Activated naive CD4-positive, alpha-beta T cell treated with anti-CD3 and anti-CD28 coated beads for 36 hours (primary cell): ENCODE measurements at places on chromosomes 12 and 14. TPM values are rescaled to one million over a fixed set of nuclear protein-coding genes. Genes with fewer than 3 reads are reported as not detected.

- DNase-seq = no peak
Observed at GRCh38 chr12:121898287-121898686, 9.7 kb downstream of the PSMD9 start.

The RASAL1 gene
- 3.2 TPM for total RNA-seq

DNA sequence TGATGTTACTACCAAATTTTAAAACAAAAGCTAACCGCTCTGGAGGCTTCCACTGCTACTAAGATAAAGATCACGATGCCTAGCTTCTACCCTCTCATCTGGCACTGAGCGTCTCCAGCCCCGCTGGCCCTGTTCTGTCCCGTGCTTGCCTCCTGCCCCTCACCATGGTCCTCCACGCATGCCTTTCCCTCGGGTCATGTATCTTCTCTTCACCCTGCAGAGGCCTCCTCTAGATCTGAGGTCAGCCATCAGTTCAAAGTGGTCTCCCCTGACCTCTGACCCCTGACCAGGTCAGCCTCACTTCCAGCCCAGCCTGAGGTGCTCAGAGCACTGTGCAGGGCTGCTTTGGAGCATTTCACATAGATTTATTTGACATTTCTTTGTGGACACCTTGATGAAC is 28.3 kb downstream of the ZNF664 start:
- no peak for DNase-seq

The SLC10A1 gene
- total RNA-seq = not detected

The GARIN6 gene
- total RNA-seq = not detected

DNA sequence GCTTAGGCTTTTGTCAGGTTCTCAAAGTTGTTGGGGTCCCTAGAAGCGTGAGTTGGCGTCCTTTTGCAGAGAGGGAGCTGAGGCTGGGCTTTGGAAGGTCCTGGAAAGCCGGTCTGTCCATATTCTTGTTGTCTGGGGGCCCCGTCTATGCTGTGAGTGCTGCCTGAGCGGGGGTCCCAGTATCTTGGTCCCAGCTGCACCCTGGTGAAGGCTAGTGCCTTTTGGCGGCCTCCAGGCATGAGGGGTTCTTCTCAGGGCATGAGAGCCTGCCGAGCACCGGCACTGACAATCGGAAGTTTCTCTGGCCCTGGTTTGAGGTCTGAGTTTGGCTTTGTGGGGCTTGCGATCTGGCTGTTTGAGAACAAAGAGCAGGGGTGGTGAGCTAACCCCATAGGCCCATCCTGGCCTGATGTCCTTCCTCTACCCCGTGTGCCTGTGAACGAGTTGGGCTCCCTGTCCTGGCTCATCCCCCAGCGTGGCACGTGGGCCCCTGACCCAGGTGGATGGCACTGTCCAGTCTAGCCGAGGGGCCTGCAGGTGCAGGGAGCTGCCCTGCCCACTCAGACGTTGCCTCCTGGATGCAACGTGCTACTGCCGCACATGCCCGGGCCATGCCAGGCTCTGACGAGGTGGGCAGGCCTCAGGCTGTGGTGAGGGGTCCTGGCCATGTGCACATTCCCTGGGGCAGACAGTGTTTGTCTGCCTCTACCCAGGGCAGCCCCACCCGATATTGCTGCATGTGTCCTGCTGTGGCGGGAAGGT is 3.9 kb downstream of the CEP170B start:
- no peak for DNase-seq

DNA sequence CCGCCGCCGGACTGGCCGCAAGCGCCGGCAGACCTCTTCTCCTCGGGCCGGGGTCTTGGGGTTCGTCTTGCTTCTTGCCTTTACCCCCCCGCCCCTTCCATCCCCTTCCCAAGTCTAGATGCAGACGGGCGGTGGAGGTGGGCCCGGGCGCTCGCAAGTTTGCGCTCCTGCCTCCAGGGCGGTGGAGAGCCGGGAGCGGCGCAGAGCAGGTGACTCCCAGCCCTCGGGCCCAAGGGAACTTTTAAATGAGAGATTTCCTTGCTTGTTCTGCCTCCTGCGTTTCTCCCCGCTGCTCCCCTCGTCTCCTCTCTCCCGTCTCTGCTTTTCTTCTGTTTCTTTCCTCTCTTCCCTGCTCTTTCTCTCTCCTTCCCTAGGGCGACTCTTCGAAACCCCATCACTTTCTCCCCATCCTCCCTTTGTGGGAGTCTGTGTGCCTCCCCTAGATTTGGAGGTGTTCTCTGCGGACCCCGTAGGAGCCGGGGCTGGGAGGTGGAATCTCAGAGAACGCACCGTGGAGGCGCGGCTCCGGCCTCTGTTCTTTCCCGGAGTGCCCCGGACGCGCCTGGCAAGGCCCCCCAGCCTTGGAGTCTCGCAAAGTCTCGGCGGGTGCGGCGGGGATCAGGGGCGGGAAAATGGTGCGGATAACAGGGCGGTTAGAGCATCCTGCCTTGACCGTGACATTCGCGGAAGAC is 114.7 kb upstream of the MYL2 start:
- DNase-seq = no peak

DNA sequence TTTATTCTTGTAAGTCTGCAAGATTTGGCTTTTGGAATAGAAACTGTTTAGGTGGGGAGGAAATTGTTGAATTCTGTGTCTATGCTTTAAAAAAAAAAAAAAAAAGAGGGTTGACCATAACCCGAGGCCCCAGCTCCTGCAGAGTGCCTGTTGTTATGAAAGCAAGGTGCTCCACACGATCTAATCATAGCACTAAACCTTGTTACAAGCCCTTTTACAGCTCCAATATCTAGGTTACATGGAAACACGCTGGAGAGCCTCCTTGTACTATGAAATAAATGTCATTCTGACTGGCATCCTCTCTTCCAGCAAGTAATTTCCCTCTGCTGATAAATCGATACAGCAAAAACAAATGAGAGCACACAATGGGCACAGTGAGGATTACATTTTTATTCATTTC is 303.1 kb upstream of the SOX5 start:
- DNase-seq = no peak
